Amygdala (tissue), 56 donors: ENCODE measurements at places on chromosomes 6 and 20.

GRCh38 chr6:113182370-113183141, 674.6 kb upstream of the MARCKS start:
- DNase-seq: no peak

GRCh38 chr6:170454512-170455285, 98.4 kb downstream of the PSMB1 start:
- no peak for DNase-seq

DNA sequence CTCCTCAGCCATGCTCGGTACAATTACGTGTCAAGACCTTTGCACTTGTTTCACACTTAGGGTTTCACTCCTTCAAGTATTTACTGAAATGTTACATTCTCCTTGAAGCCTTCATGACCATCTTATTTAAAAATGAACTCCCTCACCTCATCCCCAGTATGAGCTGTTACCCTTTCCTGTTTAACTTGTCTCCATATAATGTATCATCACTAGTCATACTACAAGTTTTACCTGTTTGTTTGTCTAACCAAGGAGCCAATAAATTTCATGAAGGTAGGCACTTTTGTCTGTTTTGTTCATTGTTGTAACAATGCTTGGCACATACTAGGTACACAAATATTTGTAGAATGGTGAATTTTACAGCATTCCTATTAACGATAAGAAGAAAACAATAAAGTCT, 46.1 kb upstream of the MTRF1L start:
- no peak for DNase-seq

- no peak for DNase-seq
Observed at GRCh38 chr6:99606656-99607415, at the start of gene PRDM13. PRDM13 (plus strand) TSS chr6:99606833; CDS start chr6:99607035, 202 bp downstream.

GRCh38 chr6:91976797-91977196, 1389.9 kb upstream of the MAP3K7 start:
- no peak for DNase-seq

DNA sequence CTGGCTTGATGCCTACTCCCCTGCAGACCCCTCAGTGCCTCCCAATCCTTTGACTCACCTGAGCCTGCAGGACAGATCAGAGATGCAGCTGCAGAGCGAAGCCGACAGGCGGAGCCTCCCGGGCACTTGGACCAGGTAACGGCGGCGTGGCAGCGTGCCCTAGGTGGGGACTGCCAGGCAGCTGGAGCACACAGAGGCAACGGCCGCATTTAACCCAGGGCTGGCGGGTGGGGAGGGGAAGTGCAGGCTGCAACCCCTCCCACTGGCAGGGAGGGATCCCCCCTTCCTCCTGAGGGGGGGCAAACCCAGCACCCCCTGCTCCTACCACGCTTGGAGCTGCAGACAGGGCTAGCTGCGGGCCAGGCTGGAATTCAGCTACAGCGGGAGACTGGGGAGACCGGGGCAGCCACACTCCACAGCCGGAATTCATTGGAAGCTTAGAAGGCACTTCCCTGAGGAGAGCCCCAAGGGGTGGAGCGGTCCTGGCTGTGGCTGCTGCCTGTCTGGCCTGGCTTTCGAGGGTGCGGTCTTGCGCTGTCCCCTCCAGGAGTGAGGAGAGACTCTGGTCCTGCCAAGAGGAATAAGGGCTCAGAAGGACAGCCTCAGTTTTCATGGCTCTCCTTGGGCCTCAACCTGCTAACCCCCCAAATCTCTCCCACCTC, at the start of gene MATN4:
MATN4 (minus strand) TSS at position 183 of the 662 bp plus-strand sequence. CDS start 2,717 bp downstream, outside the sequence.
- DNase-seq: no peak

- no peak for DNase-seq
Observed at GRCh38 chr20:38624084-38624483, 22.5 kb downstream of the ARHGAP40 start.

- DNase-seq: no peak
Observed at GRCh38 chr20:37526238-37526838, 1.3 kb downstream of the BLCAP start.

GRCh38 chr6:106360989-106361430, 493 bp downstream of the CRYBG1 start:
- DNase-seq: no peak

- no peak for DNase-seq
Observed at GRCh38 chr6:108363889-108364313, 69.0 kb downstream of the AFG1L start.

DNA sequence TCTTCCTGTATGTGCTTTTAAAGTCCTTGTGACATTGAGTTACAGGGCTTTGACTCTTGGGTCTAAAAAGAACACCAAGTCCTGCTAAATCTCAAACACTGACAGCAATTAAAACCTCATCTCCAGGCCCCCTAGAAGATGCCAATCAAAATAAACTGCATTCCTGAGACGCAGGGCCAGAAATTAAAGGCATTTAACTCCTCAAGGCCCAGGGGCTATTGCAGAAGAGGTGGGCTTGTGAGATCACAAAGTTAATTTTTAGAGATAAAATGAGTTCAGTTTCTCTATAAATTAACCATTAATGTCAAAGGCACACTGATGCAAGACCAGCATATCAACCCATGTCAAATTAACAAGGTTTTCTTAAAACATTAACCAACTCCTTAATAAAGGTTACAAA, 145.6 kb upstream of the CARMIL1 start:
- no peak for DNase-seq

GRCh38 chr6:154474648-154475428, 35.6 kb downstream of the CNKSR3 start:
- no peak for DNase-seq

DNA sequence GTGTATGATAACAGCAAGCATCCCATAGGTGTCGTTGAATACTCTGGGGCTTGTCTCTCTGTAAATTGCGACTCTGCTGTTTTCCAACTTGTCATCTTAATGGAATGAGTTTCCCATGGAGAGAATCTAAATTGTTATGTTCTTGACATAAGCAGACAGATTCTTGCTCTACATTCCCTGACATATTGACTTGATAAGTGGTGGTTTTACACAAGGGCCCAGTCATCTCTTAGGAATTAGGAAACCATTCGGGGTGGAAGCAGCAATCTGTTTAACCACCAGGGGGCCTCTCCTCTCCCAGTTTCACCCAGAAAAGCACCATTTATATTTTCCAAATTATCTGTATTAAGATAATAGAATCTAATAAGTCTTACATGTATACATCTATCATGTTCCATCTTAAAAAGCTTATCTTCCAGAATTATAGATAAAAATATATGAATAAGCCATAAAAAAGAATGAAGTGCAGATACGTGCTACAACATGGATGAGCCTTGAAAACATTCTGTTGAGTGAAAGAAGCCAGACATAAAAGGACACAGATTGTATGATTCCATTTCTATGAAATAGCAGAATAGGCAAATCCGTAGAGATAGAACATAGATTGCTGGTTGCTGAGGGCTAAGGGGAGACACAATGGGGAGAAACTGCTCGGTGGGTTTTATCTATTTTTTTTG, 23.1 kb upstream of the MROH8 start:
- DNase-seq: peak; percentile 6

- no peak for DNase-seq
Observed at GRCh38 chr6:156816505-156816904, 39.3 kb downstream of the ARID1B start.

- DNase-seq: no peak
Observed at GRCh38 chr6:43969158-43969981, 157.9 kb downstream of the MRPL14 start.

GRCh38 chr6:154266560-154267099, 90.0 kb downstream of the IPCEF1 start:
- no peak for DNase-seq

DNA sequence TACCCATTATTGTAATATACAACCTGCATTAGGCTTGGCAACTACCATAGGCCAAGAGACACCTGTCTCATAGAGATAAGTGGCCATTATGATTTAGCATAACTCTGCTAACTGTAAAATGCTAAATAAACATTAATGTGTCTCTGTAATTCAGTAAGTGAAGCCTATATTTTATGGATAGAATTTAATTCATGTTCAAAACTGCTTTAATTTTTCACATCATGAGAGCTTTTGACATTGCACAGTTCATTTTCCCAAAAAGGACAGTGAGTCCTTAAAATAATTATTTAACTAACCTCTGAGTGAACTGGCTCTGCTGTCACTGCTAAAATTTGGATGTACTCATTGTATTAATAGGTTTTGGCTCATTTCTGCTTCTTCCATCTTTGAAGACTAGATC, 41.4 kb upstream of the TMX4 start:
- DNase-seq: no peak

DNA sequence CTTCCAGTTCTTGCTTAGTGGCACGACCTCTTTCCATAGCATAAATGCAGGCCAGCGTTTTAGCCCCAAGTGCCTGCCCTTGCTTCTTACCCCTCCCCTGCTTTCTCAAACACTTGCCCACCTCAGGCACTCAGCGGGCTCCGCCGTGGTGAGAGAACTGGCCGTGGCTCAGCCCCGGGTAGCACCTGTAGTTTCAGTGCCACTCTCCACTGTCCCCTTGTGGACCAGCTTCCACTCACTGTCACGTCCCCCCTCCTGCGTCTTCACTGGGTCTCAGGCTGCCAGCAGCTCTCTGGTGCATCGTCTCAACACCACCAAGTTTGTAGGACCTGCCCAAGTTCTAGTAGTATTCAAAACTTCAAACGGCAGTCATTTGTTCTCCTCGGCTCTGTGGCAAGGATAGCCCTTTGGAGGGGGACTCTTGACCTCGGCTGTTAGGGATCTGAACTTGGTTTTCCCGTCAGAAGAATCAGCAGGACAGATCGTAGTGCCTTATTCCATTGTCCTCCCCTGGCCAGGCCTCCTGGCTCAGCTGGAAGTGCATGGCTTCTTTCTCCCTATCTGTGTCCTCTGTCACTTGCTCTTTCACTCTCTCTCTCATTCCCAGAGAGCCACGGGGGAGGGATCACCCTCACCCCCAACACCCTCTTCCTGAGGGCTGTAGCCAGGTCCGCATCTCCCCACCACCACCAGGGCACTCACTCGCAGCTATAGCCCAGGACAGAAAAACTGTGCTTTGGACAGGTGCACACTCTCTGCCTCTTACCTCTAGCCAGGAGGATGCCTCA, 44.6 kb downstream of the STK35 start:
- DNase-seq: no peak

GRCh38 chr20:37880726-37881591, 22.0 kb upstream of the VSTM2L start:
- no peak for DNase-seq

- DNase-seq: no peak
Observed at GRCh38 chr20:3970016-3970415, 45.3 kb downstream of the RNF24 start.

GRCh38 chr6:137145421-137145820, 28.0 kb downstream of the IL22RA2 start:
- no peak for DNase-seq

GRCh38 chr6:100796049-100796823, 84.9 kb downstream of the ASCC3 start:
- DNase-seq: no peak

DNA sequence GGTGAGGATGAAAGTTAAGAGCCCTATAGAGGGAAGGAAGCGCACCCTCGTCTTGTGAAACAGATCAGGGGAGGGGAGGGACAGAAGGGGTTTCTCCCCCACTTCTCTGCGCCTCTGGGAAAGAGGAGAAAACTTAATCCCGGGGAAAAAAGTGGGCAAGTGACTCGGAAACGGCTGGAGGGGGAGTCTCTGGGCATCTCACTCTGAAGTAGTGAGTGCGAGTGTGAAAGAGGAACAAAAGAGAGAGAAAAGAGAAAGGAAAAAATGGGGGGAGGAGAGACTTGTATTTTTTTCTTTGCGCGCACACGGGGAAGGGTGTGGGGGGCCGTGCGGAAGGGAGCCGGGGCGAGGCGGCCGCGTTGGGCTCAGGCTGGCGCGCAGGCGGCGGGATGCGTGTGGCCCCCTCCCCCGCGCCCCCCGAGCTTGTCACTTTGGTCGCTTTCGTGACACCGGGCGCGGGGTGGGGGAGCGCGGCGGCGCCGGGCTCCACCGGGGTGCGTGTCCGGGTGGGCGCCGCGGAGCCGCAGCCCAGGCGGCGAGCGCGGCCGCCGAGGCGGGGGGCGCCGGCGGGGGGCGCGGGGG, 454 bp downstream of the L3MBTL3 start:
- peak; percentile 36 for DNase-seq
